Cortex of kidney (tissue), 1 donor: ENCODE measurements at places on chromosomes 1 and 21.

DNA sequence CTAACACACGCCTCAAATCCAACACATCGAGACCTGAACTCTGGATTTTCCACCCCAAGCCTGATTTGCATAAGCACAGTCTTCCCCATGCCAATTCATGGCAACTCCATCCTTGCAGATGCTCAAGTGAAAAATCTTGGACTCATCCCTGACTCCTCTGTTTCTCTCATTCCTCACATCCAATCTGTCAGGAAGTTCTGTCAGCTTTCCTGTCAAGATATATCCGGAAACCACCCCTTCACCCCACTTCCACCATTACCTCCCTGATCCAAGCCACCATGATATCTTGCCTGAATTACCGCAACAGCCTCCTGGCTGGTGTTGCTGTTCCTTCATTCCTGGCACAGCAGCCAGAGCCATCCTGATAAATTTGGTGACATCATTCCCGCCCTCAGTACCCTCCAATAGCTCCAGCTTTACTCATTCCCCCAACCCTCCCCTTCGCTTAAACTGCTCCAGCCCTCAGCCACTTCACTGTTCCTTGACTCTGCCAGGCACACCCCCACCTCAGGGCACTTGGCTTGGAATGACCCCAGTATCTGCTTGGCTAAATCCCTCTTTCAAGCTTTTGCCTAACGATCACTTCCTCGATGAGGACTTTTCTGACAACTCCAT, 17.4 kb downstream of the TCEA3 start:
- no peak for DNase-seq

DNA sequence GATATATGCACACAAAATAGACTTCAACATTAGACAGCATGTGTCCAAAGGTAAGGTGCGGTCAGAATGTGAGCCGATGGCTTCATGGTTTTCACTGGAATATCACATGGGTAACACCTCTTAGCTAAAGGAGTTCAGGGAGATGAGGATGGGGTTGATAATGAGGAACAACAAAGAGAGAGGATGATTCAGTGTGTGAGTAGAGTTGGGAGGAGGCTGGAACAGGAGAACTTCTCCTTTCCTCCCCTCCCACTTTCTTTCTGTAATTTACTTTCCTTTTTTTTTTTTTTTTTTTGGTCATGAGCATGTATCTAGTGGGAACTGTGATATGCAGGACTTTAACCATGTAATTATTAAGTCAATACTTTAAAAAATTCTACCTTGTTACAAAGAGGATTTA, 99.4 kb downstream of the FASLG start:
- no peak for DNase-seq

DNA sequence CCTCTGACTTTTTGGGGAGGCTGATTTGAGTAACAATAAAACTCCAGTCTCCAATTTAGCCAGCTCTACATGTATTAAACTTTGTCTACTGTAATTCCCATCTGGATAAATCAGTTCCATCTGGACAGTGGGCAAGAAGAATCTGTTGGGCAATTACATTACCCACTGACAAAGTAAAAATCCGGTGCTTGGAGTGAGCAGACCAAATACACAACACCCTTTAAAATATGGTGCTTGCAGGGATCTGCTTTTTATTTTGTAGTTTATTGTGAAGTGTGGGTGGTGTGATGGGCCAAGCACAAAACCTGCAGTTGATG, 8.9 kb upstream of the CD55 start:
- DNase-seq = no peak

- no peak for DNase-seq
These were observed 387.2 kb upstream of the VAMP3 start for GRCh38 chr1:7383671-7384520.

DNA sequence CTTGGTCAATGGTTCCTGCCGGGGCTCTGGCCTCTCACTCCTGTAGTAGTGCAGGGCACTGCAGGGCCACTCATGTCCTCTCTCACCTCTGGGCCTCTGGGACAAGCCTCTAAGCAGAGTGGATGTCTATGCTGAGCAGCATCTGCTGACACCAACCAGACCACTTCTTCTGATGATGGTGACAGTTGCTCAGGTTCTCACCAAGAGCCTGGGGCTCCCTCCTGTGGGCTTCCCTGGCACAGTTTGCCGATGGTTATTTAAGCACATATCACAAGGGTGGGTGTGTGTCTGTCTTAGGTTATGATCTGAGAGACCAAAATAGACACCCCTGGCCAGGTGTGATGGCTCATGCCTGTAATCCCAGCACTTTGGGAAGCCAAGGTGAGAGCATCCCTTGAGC, 17.4 kb upstream of the GPR137B start:
- DNase-seq = no peak

DNA sequence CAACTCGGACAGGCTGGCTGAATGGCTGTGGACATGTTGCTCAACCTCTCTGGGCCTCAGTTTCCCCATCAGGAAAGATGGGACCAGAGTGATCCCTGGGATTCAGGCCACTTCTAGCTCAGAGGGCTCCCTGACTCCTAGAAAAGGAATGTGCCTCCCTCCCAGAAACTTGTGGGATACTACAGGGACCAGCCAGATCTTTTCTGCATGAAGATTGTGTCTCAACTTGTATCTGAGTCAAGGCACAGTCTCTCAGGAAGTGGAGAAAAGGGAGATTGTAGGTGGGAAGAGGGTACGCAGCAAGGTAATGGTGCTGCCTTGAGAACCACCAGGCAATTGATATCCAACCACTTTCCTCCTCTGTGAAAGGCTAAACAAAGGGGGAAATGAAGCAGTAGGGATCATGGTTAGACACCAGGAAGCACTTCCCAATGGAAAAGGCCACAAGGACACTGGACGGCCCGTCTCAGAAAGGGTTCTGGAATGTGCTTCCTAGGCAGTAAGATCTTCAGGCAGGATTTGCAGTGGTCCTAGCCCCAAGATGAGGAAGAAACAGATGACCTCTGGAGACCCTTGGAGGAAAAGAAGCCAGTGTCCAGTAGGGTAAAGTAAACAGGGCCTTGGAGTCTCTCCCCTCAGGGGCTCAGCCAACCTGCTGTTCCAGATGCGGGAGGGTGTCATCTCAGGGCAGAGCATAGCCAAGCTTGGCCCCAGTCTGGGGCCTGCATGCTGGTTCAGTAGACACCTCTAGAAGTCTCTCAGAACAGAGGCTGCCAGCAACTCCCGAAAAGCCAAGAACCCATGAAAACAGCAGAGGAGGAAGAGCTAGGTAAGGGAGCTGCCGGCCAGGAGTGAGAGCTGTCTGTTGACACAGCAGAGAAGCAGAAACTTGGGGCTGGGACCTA, 16.8 kb downstream of the IFFO2 start:
- no peak for DNase-seq

DNA sequence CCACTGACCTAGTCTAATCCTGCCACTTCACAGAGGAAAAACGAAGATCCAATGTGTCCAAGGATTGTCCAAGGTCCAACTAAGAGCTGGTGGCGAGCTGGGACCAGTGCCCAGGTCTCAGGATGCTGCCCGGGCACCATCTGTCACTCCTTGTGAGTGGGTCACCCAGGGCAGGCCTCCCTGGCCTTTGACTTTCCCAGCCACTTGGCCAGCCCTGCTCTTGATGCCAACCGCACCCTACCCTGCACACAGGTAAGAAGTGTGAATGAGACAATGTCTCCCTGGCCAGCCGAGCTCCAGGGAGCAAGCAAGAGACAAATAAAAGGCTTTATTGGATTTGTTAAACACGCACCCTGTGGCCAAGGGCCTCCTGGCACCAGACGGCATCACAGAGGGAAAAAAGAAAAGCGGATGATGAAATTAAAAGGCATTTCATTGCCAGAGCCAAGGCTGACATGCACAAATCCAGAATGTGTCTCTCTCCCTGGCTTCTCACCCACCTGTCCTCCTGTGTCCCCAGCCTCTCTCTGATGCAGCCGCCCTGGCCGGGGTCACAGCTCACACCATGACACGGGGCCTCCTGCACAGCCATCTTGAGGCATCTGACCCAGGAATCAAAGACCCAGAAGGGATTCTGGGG, 72.8 kb downstream of the CAMK2N1 start:
- DNase-seq = no peak

GRCh38 chr1:14011132-14011531, 311.1 kb downstream of the PRDM2 start:
- no peak for DNase-seq

GRCh38 chr1:155703216-155703615, 14.3 kb downstream of the DAP3 start:
- DNase-seq = no peak

DNA sequence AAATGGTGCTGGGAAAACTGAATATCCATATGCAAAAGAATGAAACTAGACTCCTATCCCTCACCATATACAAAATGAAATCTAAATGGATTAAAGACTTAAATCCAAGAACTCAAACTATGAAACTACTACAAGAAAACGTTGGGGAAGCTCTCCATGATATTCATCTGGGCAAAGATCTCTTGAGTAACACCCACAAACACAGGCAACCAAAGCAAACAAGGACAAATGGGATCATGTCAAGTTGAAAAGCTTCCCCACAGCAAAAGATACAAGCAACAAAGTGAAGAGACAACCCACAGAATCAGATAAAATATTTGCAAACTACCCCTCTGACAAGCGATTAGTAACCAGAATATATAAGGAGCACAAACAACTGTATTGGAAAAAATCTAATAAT, 13.8 kb downstream of the TTC13 start:
- no peak for DNase-seq

- no peak for DNase-seq
These were observed 286.1 kb downstream of the KIF26B start for GRCh38 chr1:245440922-245441321.

GRCh38 chr21:31337996-31338907, 5.8 kb downstream of the TIAM1 start:
- no peak for DNase-seq

DNA sequence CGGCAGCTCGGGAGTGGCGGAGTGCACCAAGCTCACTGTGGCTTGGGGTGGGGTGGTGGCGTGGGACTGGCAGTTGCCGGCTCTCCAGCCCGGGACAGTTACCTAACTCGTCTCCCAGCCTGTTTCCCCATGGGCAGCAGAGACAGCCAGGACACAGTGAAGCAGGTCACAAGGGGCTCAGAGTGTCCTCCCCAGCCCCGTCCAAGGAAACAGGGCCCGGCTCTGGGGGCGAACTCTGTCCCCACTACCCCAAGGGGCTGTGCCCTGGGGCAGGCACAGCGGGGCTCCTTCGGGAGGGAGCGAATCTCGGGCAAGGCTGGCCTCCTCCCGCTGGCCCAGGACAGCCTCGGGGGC, 759 bp downstream of the GPR157 start:
- DNase-seq = no peak

DNA sequence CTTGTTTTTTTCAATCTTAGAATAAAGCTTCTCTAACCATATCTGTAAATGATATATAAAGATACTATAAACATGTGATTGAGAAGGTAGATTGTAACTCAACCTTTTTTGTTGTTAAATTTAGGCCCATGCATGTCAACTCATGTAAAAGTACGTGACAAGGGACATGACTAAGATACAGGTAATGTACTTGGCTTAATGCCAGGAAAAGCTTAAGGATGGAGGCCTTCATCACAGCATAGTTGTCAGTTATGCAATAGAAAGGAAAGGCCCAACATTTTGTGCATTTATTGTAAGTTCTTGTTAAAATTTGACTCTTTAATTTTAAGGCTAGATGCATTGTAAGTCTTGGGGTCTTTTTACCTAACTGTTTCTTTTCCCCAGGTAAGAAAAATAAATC, 305.1 kb downstream of the LTN1 start:
- DNase-seq = no peak

DNA sequence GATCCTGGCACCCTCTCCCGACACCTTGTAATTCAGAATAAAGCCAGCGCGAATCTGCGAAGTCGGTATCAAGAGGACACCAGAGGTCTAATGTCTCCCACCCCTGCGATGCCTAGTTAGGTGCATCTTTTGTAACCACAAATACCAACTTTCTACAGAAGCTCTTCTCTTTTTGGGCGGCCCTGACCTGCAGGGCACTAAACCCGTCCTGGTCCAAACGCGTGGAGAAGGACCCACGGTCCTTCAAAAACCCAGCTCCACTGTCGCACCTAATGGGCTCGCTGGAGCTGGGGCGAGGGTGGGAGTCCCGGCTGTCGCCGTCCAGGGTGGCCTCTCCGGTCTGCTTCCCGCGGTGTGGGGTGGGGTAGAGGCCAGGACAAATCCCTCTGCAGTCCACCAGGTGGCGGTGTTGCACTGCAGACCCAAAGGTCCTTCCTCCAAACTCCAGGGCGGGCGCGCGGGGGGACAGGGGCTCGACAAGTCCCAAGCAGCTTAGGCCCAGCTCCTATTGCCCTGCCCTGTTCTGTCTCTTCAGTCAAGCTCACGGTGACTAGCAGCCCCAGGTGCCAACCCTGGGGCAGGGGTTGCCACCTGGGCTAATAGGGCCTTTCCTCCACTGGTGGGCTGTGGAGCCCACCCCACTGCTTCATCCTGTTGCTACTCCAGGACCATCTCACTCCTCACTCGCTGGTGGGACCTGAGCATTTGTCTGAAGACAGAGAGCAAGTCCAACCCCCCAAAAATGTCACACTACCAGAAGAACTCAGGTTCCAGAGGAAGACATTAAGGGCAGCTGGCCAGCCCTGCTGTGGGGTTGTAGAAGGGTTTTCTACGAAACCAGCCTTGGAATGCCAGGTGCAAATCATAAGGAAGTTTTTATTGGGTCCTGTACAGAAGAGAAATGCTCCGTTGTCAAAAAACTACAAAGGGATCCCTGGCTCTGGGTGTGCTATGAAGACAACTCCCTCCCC, 2.8 kb downstream of the HES3 start:
- DNase-seq = no peak

DNA sequence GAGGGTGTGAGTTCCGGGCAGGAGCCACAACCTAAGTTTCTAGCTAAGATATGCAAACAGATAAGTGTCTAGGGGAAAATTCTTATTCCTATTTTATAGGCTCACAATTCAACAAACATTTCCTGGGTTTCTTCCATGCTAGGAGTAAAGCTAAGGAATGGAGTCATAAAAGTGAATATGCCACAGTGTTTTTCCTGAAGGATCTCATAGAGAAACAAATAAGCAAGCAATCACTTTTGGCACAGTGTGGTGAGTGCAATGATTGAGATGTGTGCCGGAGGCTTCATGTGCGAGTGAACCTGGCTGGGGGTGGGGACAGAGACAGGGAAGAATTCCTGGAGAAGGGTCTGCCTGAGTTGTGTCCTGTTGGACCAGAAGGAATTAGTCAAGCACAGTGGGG, 147.4 kb downstream of the TENT5C start:
- DNase-seq = no peak
